T-helper 2 cell treated with Interferon-gamma antibody and Interleukin-4, amounts not matched to agents 5 μg/mL and 100 μg/mL, for 36 hours (primary cell): ENCODE measurements at places on chromosomes 6 and 20.

DNA sequence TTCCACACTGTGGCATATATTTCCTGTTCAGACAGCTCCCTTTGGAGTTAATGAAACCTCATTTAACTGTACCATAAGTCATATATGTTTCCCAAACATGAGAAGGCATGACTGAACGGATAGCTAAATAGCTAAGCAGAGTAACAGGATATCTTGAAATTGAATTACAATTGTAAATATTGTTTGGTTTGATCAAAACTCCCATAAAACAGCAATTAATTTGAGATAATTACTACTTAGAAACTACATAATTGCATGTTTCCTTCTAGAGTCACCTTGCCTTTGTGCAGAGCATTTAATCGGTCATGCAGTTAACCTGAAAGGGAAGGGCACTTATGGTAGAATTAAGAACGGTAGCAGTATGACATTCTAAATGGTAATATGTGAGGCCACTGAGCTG, 179.0 kb upstream of the MAP3K7 start:
- no peak for DNase-seq

GRCh38 chr6:118297821-118298220, 250.3 kb upstream of the PLN start:
- DNase-seq, result no peak

- peak; percentile 24 for DNase-seq
These were observed 70.0 kb downstream of the PTPN1 start for GRCh38 chr20:50580016-50580747.

- DNase-seq, result no peak
These were observed 1.3 kb upstream of the CNR1 start for GRCh38 chr6:88167352-88167937.

DNA sequence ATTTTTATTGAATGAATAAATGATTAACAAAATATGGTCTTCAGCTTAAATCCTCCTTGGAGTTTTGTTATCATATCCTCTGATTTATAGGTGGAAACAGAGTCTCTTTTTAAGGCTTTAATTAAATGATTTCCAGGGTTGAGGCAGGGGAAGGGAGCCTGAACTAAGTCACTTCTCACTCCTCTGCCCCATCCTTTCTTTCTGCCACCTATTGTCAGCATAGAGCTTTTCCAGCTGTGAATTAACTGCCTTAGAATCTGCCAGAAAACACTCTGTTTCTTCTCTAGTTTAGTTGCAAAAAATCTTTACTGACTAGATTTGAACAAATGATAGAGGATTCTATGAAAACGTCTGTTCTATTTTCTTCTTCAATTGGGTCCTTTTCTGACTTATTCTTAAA, 9.8 kb downstream of the OGFRL1 start:
- DNase-seq, result no peak

GRCh38 chr20:38126932-38127621, 38.0 kb downstream of the TGM2 start:
- DNase-seq, result no peak

GRCh38 chr20:8309634-8310033, 177.6 kb downstream of the PLCB1 start:
- no peak for DNase-seq

- no peak for DNase-seq
These were observed 27.1 kb upstream of the TOP1 start for GRCh38 chr20:41001497-41001896.

GRCh38 chr20:45410887-45411286, 2.8 kb downstream of the DBNDD2 start:
- DNase-seq, result no peak

- no peak for DNase-seq
These were observed 58.8 kb upstream of the TOX2 start for GRCh38 chr20:43855803-43856202.

DNA sequence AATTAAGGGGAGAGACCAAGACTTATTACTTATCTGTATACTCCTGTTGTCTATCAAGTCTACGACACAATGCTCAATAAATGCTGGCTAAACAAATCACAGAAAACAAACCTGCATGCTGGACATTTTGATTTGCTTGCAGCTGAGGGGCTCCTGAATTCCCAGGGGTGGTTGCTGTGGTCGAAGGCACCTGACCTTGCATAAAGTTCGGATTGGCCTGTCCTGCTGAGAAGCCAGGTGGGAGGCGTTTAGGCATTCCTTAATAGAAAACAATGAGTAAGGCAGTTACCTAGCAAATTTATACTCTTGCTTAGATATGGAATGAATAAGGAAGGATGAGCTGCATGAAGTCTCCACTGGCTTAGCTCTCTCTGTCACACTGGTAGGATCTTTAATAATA, 50.5 kb downstream of the TP53INP2 start:
- no peak for DNase-seq

- DNase-seq, result no peak
These were observed 8.7 kb upstream of the STXBP5 start for GRCh38 chr6:147195510-147195909.

DNA sequence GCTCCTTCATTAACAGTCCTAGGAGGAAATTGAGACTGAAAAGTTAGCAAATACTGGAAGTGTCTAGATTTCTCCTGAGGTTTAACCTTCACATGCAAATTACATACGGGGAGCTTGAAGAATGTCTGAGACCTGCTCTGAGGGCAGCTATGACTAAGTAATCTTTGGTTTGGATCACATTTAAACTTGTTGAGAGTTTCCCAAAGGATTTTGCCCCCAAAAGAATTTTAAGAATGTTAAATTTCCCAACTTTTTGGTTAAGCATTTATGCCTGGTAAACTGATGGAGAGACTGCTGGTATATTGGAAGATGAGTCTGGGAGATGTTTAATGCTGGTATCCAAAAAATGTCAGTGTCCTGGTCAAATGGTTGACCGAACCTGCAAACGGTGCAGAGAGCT, 97.0 kb downstream of the RREB1 start:
- DNase-seq, result no peak

- DNase-seq, result no peak
These were observed 1.3 kb downstream of the DAAM2 start for GRCh38 chr6:39793516-39793915.

GRCh38 chr20:13771853-13772453, 12.8 kb downstream of the ESF1 start:
- DNase-seq, result no peak

DNA sequence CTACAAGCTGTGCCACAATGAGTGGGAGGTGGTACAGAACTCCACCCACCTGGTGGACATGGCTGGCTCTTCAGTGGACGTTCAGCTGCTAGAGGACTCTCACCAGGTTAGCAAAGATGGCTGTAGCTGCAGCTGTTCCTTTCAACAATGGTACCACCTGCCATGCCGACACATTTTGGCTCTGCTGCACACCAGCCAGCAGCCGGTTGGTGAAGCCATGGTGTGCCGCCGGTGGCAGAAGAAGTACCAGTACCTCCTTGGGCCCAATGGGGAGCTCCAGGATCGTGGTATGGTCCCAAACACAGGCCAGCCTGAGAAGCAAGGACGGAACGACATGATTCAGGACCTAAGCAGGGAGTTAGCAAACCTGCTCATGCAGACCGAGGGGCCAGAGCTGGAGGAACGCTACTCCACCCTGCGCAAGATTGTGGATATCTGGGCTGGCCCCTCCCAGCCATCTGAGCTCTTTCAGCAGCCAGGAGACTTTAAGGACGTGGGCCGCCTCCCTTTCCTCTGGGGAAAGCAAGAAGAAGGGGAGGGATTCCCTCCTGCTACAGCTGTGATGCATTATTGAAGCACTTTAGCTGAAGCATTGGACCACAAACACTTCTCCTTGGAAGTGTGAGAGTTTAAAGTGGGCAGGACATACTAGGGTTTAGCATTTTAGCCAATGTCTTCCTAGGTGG, 2.8 kb upstream of the ZSWIM1 start:
- no peak for DNase-seq

DNA sequence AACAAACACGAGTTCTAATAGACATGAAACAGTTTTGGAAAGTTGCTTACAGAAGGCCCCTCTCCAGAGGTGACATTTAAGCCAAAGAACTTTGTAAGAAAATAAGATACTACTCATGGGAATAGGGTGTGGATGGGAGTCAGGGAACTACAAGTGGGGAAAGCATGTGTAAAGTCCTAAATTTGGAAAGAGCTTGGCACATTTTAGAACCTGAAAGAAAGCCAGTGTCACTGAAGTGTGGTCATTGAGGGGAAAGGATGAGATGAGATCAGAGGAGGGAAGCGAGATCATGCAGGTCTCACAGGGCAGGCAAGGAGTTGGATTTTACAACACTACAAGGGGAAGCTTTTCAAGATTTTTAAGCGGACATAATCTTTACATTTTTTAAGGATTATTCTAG, 38.0 kb downstream of the VGLL2 start:
- no peak for DNase-seq

GRCh38 chr6:87784051-87784450, 82.0 kb upstream of the AKIRIN2 start:
- no peak for DNase-seq

DNA sequence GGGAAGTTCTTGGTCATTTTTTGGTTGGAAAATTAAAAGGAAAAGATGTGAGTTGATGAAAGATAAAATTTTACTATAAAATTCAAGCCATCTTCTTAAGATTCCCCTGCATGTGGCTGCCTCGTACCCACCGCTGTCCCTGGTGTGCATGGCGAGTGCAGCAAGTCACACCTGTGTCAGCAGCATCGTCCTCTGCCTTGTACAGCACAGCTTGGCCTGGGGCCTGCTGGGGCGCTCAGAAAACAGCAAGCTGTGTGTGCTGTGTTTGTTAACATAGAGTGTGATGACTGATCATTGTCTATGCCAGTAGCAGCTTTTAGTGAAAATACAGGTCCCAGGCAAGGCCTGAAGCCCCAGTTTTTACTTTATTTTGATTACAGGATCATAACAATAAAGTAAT, 56.7 kb downstream of the FAM120B start:
- DNase-seq, result no peak

DNA sequence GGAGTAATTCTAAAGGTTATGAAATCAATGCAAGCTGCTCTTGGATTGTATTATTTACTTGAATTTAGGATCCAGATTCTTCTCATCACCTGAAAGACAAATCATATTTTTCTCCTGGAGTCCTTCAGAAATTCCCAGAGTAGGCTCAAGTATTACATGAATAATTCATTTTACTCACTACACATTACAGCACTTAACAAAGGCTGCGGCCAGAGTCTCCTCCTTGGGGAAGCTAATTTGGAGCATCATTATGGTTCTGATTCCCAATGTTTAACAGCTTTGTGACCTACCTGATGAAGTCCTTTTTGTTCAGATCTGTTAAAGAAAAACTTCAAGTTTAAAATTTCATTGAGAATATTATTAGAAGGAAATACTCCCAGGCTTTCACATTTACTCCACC, 28.7 kb downstream of the GRIK2 start:
- no peak for DNase-seq

DNA sequence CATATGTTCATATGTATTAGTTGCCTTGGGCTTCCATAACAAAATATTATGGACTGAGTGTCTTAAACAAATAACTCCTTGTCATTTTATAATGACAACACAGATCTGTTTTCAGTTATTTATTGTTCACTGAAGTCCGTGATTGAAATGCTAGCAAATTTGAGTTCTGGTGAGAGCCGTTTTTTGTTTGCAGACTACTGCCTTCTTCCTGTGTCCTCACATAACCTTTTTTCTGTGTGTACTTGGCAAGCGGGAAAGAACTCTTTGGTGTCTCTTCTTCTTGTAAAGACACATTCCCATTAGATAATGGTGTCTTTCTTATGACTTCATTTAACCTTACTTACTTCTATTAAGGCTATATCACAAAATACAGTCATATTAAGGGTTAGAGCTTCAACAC, 482.9 kb upstream of the EYS start:
- DNase-seq, result no peak

DNA sequence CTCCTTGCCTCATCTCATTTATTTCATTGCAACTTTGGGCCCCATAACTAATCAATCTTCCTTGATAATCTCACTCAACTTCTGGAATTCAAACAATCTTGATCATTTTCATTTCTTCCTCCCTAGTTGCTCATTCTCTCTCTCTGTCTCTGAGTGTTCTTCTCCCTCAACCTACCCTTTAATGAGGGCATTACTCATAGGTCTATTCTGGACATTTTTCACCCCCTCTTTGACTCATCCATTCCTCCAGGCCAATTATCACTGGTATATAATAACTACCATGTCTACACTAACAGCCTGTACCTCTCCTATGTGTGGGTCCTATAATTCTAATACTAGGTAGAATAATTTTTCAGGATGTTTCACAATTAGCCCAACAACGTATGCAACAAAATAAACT, 78.8 kb downstream of the COL21A1 start:
- no peak for DNase-seq

- DNase-seq, result no peak
These were observed at the start of gene HMGCLL1 for GRCh38 chr6:55578537-55579363. Gene HMGCLL1 (minus strand): TSS chr6:55579192. CDS start chr6:55579055, 137 bp downstream.

GRCh38 chr20:61804752-61805295, 260.9 kb downstream of the TAF4 start:
- DNase-seq, result no peak

DNA sequence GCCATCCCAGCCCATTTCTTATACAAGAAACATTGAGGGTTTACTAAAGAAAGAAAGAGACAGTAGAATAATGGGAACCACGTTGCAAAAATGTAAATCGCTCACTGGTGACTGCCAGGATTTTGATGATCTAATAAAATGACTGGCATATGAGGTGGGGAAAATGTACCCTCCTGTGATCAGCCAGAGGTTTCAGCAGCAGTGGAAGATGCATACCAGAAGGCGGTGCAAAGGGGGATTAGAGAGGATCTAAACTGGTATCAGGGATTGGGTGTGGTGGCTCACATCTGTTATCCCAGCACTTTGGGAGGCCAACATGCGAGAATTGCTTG, 60.8 kb upstream of the DDR1 start:
- DNase-seq, result no peak

DNA sequence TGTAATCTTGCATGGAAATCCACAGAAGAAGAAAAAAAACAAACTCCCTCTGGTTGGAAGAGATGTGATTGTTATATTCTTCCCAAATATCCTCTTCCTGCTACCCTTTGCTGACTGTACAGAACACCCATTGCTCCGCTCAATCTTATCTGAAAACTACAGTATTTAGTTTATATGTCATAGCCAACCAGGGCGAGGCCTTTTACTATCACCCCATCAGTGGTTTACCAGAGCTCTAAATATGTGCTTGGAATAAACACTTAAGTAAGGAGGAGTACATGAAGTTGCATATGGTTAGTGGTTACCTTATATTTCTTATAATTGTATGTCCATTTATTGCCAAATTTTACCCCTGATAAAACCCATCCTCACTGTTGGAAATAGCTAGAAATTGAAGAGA, 12.2 kb downstream of the PRL start:
- no peak for DNase-seq

DNA sequence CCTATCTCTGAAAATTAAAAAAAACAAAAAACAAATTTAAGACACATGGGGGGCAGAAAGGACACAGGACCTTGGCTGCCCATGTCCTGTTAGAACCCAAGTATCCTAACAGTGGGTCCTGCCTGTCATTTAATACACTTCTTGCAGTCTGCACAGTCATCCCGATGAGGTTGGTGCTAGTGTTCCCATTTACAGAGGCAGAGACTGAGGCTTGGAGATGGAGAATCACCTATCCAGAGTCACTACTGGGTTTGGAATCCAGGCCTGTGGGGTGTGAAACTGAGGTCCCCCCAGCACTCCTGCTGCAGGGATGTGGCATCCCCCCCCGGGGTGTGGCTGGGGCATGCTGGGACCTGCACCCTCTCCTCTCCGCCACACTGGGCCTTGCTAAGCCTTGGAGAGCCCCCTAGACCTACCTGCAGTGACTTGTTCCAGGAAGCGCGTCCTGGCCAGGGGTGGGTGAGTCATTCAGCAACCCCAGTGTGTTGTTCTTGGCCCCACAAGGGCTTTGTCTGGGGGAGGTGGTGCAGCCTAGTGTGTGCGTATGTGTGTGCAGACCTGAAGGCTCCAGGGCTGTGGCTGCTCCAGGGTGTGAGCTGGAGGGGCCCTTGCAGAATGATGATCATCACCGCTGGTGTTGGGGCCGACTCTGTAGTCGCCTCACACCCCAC, 49.7 kb downstream of the BCAS4 start:
- peak; percentile 30 for DNase-seq
